ENCODE measurements at places on chromosomes 4 and X.
A peak's percentile ranks its signal among the peaks of the same experiment; 100 is the strongest.

DNA sequence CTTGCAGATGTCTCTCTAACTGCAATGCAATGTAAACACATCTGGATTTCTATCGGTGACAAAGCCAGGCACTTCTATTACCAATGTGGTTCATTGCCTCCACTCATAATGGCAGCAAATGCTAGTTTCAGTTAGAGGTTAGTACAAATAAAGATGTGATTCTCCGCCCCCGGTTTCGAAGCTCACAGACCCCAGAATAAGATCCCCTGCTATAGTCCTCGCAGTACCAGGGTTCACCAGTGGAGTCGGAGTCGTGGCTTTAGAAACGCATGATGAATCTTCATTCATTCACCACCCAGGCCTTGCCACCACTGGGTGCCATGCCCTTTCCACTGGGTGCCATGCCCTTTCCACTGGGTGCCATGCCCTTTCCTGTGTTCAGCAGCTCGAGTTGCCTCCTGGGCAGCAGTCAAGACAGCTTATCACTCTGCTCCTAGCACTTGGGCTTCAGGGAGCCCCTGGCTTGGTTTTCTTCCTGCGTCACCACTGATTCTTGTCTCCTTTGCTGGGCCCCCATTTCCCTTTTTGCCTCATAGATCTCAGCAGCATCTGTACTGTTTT is 3.5 kb upstream of the NAA10 start:
- no peak for DNase-seq

- no peak for DNase-seq
Measured at GRCh38 chr4:60344908-60345307, 855.2 kb upstream of the ADGRL3 start.

DNA sequence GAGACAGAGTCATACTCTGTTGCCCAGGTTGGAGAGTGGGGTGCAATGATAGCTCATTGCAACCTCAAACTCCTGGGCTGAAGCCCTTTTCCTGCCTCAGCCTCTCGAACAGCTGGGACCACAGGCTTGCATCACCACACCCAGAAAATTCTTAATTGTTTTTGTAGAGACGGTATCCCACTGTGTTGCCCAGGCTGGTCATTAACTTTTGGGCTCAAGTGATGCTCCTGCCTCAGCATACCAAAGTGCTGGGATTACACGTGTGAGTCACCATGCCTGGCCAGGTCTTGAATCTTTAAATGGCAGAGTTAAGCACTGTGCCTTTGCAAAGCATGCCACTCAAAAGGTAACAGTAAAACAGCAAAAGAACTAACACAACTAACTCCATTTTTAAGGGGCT is 28.6 kb upstream of the BBS12 start:
- DNase-seq, result no peak

GRCh38 chr4:173130687-173131086 is 37.9 kb upstream of the GALNT7 start:
- no peak for DNase-seq

DNA sequence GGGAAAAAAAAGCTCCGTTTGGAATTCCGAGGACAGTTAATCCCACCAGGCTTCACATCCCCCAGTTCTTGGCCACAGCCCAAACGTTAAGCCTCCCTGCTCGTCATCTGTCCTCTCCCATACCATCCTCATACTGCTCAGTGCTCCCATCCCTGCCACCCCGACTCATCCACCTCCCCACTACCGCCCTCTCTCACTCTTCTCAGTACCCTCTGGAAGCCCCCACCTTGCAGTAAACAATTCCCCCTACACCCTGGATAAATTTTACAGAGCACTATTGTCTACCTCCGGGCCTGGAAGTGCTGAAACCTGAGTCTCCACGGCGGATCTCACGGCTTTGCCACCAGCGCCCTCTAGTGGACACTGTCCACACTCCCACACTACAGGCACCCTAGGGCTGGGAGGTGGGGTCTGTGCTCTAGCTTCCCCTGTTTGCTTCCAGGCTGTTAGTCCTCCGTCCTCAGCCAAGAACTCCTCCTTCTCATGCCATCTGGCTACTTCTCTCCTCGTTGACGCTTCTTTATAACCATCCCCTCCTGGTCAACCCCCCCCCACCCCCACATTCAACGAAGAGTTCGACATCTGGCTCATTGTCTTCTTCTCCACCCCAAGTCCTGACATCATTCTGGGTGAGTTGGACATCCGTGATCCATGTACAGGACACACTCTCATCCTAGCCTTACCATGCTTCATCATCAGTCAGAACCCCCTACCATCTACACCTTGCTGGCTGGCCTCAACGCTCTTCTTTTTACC is 54.5 kb downstream of the RTL9 start:
- DNase-seq, result peak; percentile 77

- no peak for DNase-seq
Measured at GRCh38 chrX:15930585-15930984, 76.0 kb upstream of the AP1S2 start.

GRCh38 chr4:179165000-179165738 is 1722.9 kb upstream of the AGA start:
- no peak for DNase-seq

Measured in left colon (tissue), 2 donors.